Retina (tissue), 1 donor: ENCODE measurements at places on chromosomes 3 and 15.

DNA sequence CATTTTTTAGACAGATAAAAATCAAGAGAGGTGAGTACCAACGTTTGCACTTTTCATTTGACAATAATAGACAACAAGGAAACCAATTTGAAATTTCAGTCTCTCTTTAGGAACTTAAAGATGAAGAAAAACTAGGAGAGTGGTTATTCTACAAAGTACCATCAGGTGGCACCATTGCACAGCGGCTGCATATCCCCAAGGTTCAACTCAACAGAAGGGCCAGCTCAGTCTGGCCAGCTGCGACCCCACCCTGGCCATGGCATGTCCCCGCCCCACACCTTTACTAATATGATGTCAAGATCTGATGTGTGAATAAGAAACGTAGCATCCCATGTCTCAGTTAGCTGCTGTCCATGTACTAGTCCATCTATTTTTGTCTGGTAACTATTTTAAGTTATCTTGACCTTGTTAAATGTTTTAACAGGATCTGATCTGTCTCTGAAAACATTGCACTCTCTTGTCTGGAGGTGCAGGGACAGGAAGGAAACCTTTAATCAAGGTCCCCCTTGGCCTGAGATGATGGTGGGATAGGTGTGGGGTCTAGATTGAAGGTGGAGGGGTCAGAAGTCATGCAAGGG lies 35.5 kb upstream of the CGNL1 start:
- peak; percentile 73 for DNase-seq

GRCh38 chr3:188176476-188176875 lies 22.5 kb downstream of the LPP start:
- no peak for DNase-seq

- DNase-seq, result no peak
Observed at GRCh38 chr15:26702381-26702780, 70.5 kb downstream of the GABRB3 start.

- DNase-seq, result no peak
Observed at GRCh38 chr15:48469271-48469670, 138.0 kb downstream of the DUT start.

- DNase-seq, result no peak
Observed at GRCh38 chr3:30835667-30836066, 58.8 kb downstream of the GADL1 start.

DNA sequence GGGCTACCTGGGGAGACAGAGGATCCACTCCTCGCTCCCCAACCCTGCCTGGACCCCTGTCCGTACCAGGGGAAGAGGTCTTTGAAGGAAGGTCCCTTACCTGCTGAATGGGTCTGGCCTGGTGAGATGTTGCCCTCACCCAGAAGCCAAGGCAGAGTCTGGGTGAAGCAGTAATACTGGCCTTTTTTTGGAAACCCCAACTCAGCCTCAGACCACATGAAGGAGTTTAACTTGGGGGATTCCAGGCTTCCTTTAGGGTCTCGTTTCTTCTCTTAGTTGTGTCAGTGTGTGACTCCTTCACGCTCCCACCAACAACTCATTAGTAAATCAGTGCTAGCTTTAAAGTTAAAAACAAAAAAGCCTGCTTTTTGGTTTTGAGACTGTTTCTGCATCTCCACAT lies 45.6 kb downstream of the RTP1 start:
- DNase-seq, result no peak

GRCh38 chr3:194112120-194113106 lies 23.5 kb upstream of the HES1 start:
- peak; percentile 38 for DNase-seq

DNA sequence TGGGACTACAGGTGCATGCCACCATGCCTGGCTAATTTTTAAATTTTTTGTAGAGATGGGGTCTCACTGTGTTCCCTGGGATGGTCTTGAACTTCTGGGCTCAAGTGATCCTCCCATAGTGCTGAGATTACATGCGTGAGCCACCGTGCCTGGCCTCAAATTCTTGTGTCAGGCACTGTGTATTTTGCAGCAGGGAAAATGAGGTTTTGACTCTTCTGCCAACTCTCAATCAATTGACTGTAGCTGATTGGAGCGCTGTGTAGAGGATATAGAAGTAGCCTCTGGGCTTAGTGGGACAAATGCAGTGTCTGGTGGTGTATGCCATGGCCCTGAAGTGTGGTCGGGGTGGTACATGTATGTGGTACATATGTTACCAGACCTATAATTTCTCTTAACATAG lies 152.3 kb downstream of the FNDC3B start:
- DNase-seq, result no peak

GRCh38 chr3:99933971-99934750 lies 116.5 kb downstream of the CMSS1 start:
- no peak for DNase-seq

GRCh38 chr15:41133454-41133853 lies 17.4 kb upstream of the INO80 start:
- DNase-seq, result peak; percentile 7
